ENCODE measurements at places on chromosomes 2 and 18. TPM values are rescaled to one million over a fixed set of nuclear protein-coding genes. Genes with fewer than 3 reads are reported as not detected.
A peak's percentile ranks its signal among the peaks of the same experiment; 100 is the strongest.

GRCh38 chr2:176997074-176997791 is 215.4 kb upstream of the HNRNPA3 start:
- H3K27me3 ChIP-seq, result no peaks in the 10 kb centered on the region
- H3K4me1 ChIP-seq, result no peaks in the 10 kb centered on the region
- no peak overlapping the region for H3K27ac ChIP-seq
- no peaks in the 10 kb centered on the region for H3K36me3 ChIP-seq

- no peaks in the 10 kb centered on the region for H3K27me3 ChIP-seq
- no peak for DNase-seq
- H3K27ac ChIP-seq, result peak overlapping the region; percentile 2
- no peaks in the 10 kb centered on the region for H3K36me3 ChIP-seq
Measured at GRCh38 chr2:74385396-74385795, 5.3 kb upstream of the DCTN1 start.

DNA sequence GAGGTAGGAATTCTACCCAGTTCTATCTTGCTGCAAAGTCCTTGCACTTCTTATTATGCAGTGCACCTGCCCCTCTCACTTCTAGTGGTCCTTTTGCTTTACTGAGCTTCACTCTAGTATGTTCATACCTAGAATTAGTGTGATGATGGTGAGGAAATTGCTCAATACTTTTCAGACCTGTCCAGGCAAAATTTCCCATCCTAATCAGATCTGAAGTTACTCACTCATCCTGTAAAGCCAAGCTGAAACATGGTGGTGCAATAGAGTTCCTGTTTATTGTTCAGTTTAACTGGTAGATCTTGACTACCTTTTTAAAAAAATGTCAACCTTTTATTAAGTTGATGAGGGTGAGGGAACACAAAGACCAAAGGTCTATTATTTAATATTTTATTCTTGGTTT is 12.6 kb upstream of the FIGN start:
- H3K4me3 ChIP-seq, result no peak overlapping the region
- no peaks in the 10 kb centered on the region for H3K4me1 ChIP-seq
- DNase-seq, result no peak
- H3K27ac ChIP-seq, result no peak overlapping the region
- H3K36me3 ChIP-seq, result no peaks in the 10 kb centered on the region
- H3K27me3 ChIP-seq, result no peaks in the 10 kb centered on the region

ST6GAL2 gene
- 1.8 TPM for total RNA-seq

CROCC2 gene
- not detected for total RNA-seq

Data from sigmoid colon (tissue), 7 donors.